ENCODE measurements at places on chromosomes 7 and 10.

GRCh38 chr7:50353894-50354595 lies 49.5 kb downstream of the IKZF1 start:
- no peak for DNase-seq

DNA sequence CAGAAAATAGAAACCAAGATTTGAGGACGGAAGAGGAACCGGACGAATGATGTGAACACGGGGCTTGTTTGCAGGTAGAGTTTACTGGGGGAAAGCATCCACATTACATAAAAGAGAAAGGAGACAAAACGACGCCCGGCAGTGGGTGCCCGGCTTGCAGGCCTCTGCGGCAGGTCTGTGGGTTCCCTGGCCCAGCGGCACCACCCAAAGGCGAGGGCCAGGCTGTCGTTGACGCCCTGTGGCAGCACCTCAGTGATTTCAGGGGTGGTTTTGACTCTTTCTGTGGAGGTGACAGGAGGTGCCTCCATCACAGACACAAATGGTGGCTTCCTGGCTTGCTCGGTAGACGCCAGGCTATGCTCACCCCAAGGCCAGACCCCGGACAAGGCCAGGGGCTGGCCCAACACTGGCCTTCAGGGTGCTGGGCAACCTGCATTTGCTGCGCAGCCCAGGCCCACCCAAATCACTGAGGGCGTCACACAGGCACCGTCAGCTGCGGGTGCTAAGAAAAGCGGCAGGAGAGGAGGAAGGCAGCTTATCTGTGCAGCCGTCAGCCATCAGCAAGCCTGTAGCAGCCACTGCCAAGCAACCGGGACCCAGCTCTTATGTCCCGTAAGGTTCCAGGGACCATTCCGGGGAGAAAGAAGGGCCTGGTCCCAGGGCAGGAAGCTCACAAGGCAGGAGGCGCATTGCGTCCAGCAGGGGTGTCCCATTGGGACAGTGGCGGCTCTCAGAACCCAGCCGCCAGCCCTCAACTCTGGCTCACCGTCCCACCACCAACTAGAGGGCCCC lies 230.3 kb downstream of the PTPRN2 start:
- DNase-seq = no peak

DNA sequence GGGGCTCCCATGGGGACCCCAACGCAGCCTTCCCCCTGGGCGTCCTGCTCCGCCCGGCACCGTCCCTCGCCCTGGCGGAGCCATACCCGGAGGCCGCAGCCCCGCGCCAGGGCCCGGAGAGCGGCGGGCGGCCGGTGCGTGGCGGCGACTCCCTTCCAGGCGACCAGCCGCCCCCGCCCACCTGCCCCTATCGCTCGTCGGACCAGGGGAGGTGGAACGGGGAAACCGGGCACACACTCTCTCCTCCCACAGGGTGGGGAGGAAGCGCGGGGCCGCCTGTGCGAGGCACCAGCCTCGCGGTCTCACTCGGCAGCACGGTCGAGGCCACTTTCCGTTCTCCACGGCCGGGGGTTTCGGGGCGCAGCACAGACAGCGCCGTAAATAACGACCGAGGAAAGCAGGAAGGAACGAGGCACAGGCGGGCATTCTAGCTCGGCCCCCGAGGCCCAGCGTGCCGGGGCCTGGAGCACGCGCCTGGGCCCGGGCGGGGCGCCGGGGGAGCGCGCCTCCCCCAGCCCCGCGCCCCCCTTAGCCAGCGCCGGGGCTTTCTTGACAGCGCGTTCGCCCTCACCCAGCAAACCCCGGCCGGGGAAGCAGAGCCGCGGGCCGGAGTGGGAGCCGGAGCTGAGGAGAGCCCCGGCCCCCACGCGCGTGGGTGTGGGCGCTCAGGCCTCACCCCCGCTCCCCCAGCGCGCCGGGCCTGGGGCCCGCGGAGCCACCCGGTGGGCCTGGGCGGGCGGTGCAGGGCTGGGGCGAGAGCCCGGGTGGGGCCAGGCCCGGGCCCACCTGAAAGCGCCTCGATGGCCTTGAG lies 936 bp downstream of the IGF2BP3 start:
- DNase-seq = no peak

- DNase-seq = no peak
These were observed 32.5 kb upstream of the DOCK1 start for GRCh38 chr10:126872768-126873167.

- DNase-seq = no peak
These were observed 265.4 kb upstream of the DGKB start for GRCh38 chr7:15167912-15168311.

DNA sequence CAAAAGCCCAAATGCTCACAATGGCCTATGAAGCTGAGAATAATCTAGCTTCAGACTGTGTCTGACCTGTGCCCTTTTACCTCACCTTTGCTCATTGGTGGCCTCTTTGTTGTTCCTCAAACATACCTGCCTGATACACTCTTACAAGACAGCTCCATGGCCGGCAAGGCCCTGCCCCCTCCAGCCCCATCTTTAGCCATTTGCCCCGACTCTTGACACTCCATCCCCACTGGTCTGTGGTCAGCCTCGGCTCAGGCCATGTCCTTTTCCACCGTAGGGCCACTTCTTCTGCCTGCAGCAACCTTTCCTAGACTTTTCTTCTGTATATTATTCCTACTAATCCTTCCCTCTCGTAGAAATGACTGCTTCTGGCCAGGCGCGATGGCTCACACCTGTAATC lies 265.2 kb downstream of the RPS24 start:
- DNase-seq = no peak

DNA sequence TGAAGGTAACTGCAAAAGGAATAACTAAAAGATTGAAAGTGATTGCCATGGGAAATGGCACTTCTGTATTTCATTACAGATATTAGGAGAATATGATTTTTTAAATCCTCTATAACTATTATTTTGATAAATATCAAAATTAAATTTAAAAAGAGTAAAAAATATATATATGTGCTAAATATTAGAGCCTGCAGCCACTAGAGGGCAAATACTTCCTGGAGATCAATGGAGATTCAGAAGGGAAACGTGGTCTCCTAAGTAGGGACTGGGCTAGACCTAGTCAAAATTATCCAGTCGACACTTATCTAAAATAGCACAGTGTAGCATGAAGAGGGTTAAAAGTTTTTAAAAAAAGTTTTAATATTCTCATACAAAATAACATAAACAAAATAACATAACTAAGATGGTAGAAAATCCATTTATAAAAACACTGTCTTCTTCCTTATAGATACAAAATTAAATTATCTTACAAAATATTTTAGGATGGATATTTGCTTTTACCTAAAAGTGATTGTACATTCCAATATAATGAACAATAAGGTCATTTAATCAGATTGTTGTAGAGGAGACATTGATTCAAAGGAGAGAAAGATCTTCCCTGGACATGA lies 434.3 kb downstream of the MDFIC start:
- DNase-seq = no peak

GRCh38 chr7:112009081-112009480 lies 197.1 kb downstream of the DOCK4 start:
- no peak for DNase-seq

DNA sequence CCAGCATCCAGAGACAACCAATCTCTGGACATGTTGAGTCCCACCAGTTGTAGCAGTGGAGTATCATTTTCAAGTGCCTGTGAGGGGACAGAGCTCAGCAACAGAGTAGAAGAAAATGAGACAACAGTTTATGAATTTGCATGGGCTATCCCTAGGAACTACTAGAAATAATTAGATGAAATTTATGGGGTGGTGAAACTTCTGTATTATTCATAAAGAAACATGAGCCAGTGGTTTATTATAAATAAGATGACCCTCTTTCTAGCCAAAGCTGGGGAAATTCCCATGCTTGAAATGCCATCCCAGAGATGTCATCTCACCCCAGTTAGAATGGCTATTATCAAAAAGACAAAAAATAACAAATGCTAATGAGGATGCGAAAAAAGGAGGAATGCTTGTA lies 55.1 kb upstream of the ITGB8 start:
- DNase-seq = no peak

GRCh38 chr10:62323751-62324150 lies 50.4 kb upstream of the ZNF365 start:
- no peak for DNase-seq

- DNase-seq = no peak
These were observed 643.0 kb downstream of the SUGCT start for GRCh38 chr7:40777730-40778312.

- DNase-seq = no peak
These were observed 41.8 kb upstream of the TRIM8 start for GRCh38 chr10:102602272-102603045.

- DNase-seq = no peak
These were observed 261.3 kb downstream of the ELFN1 start for GRCh38 chr7:1931256-1931950.

- DNase-seq = no peak
These were observed 5.3 kb upstream of the MYOZ1 start for GRCh38 chr10:73646598-73647041.

DNA sequence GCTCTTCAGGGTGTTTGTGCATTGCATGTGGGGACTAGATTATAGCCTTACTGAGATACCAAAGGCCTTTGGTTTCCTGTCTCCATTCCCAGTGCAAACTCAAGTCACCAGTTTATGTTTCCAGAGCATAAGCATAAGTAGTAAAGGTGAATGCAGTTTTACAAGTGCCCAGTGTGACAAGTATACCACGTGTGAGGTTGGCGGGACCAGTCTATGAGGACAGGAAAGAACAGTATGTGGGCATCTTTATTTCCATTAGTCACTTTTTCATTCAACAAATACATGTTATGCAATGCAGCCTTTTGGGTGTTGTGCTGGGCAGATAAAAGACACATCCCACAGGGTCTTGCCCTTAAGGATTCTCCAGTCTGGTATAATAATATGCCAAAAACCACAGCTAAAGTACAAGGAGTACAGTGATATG lies 146.5 kb downstream of the ARID5B start:
- no peak for DNase-seq

- no peak for DNase-seq
These were observed 40.8 kb downstream of the BLNK start for GRCh38 chr10:96230527-96230926.

- no peak for DNase-seq
These were observed 287.0 kb downstream of the MDFIC start for GRCh38 chr7:115208710-115209560.

DNA sequence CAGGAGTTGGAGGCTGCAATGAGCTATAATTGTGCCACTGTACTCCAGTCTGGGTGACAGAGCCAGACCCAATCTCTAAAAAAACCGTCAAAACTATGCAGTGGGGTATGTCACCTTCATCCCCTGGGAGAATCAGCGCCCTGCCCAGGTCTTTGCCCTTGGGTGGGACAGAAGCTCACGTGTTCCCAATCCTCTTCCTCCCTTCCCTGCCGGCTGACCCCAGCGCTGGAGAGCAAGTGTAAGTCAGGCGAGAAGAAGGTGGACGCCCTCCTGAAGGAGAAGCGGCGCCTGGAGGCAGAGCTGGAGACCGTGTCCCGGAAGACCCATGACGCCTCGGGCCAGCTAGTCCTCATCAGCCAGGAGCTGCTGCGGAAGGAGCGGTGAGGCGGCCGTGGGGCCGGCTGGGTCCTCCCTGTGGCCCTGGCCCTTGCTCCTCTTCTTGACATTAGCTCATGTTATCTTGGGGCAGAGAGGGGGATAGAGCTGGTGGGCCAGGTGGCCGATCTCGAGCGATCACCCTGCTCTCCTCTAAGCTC lies 64.8 kb upstream of the GTF2IRD1 start:
- DNase-seq = no peak

GRCh38 chr10:124565565-124566221 lies 104.1 kb downstream of the LHPP start:
- DNase-seq = no peak

DNA sequence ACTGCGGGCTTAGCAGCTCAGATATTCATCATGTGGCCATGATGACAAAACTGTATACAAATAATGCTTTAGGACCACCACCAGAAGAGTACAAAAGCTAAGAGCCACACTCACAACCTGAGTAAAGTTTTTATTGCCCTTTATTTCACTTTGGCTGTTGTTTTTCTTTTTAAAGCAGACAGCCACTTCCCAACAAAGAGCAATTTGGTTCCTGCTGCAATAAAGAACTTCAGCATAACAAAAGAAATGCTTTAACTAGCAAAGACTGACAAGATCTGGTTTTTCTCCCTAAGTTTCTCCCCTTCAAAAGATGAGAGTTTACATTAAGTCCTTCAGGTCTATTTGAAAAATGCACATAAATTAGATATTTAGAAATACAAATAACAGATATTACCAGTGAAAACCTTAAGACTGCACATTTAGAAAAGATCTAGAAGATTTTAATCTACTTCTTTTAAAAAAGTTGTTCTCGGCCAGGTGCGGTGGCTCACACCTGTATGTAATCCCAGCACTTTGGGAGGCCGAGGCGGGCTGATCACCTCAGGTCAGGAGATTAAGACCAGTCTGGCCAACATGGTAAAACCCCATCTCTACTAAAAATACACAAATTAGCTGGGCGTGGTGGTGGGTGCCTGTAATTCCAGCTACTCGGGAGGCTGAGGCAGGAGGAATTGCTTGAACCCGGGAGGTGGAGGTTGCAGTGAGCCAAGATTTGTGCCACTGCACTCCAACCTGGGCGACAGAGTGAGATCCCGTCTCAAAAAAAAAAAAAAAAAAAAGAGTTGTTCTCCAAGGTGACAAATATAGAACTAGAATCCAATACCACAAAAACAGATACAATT lies 59.4 kb downstream of the WAPL start:
- DNase-seq = no peak

DNA sequence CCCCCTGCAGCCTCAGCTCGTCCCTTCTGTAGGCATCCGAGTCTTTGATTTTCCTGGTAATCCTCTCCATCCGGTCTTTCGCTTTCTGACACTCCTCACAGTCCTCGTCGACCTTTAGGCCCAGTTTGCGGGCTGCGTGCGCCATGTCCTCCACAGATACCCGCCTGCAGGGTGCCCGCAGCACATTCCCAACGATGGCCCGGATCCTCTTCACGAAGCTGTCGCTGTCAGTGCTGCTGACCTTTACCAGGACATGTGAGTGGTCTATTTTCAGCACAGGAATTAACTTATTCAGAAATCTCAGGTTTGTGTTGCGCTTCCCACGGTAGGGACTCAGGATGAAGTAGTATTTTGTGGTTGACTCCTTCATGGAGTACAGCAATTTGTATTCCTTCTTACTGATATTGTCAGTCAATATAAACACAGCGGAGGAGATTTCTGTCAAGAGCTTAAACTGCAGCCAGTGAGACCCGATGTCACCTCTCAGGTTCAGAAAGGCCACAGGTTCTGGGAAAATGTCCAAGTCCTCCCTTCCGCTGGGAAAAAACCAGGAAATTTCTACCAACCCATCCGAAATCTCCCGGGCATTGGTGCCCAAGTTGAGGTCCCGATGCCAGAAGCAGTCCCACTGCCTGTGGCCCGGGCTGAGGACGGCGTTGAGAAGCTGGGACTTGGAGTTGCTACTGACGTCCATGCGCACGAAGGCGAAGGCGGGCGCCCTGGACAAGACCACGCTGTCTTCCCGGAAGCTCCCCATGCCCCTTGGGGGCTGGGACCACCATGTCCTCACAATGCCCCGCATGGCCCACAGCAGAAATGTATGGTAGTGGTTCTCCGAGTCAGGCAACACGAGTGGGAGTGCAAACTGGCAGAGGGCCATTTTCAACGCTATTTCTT lies 8.9 kb upstream of the MRPS24 start:
- DNase-seq = no peak

DNA sequence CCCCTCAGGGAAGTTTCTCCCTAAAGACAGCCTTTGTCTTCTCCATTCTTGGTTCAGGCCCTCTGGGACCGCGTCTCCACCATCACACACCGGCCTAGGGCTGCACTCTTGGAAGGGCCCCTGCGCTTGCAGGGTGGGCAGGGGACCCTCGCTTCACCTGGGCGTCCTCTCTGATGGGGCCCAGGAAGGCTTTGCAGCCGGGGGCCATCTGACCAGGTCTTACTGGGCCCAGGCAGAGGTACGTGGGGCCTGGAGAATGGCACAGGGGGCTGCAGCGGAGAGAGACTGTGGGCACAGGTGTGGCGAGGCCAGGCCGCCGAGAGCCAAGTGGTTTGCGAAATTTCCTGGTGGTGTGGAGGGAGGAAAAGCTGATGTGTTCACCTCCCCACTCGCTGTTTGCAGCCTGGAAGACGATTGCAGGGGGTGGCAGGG lies 44.4 kb downstream of the ALOX5 start:
- no peak for DNase-seq
